Cortex of kidney (tissue), 1 donor: ENCODE measurements at places on chromosomes 3 and 15.

DNA sequence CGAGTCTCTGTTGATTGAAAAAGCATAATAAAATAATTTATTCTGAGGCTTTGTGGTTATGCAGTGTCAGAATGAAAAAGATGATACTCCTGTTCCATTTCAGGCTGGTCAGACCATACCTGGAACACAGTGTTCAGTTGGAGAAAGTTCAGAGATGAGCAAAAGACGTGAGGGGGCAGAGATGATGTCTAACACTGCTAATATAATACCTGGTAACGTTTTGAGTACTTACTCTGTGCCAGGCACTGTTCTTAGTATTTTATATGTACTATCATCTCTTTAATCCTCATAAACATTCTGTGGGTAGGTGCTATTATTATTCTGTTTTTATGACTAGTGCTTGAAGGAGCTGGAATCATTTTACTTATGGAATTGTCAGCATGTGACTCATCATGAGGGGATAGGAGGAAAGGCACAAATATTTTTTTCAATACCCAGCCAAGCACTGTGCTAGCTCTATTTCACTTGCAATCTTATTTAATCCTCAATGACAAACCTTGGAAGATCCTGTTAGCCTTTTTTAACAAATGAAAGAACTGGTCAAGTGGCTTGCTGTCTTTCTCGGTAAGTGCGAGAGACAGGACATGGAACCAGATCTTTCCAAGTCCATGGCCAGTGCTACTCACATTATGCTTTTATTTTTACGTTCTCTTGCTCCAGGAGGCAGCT is 31.8 kb downstream of the IQGAP1 start:
- DNase-seq, result no peak

DNA sequence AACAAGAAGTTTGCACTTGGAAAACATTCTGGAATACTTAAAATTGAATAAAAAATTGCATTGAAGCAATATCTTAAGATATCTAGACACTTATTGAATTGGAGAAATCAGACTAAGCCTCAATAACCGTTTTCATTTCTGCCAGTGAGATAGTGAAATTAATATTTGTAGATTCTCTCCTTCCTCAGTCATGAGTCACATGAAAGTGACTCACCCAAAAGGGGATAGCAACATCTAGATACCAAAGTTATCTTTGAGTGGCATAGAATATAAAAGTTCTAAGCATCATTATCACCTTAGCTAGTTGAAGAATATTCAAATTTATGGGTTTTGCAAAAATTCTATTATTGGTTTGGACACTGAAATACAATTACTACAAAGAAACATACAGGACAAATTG is 614.8 kb upstream of the ZNF717 start:
- no peak for DNase-seq

- DNase-seq, result no peak
These were observed 206.7 kb upstream of the TBC1D5 start for GRCh38 chr3:17949101-17949500.

DNA sequence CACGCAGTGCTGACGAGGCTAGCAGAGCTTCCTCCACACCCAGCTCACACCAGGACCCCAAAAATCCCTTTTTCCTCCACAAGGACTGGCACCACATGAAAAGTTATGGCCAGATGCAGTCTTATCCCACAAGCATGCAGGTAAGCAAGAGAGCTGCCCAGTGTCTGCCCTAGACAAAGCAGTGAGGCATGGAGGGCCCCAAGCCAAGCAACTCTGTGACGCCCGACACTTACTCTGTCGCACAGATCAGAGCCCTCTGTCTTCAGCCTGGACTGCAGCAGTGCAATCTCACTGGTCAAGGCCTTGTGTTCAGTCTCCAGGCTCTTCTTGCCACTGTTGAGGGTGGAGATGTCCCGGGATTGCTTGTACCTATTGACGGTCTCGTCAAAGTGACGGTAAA is 28.7 kb downstream of the RPN1 start:
- DNase-seq, result no peak

DNA sequence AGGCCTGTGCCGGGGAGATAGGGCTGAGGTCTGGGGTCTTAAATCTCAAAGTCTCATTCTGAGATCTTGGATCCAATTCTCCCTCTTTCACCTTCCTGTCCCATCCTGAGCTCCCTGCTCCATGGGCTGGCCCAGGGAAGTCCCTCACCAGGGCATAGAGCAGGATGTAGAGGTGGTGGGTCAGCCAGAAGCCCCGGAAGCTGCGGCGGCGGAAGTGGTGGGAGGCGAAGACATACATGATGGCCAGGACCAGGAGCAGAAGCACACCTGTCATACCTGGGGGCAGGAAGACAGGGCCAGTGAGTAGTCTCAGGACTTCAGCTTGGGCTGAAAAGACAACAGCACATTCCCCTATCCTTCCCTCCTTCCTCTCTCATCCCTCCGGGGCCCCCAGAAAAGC is 16.5 kb downstream of the DUOX2 start:
- DNase-seq, result no peak

- DNase-seq, result no peak
These were observed 74.2 kb upstream of the ABHD17C start for GRCh38 chr15:80620931-80621330.

GRCh38 chr15:72281713-72282112 is 9.4 kb upstream of the PARP6 start:
- no peak for DNase-seq

GRCh38 chr3:50464569-50464968 is 38.9 kb downstream of the CACNA2D2 start:
- DNase-seq, result no peak

GRCh38 chr3:177427540-177427939 is 230.3 kb upstream of the TBL1XR1 start:
- no peak for DNase-seq

- DNase-seq, result no peak
These were observed 28.3 kb upstream of the ALDH1L1 start for GRCh38 chr3:126208606-126209256.

- DNase-seq, result no peak
These were observed 357.5 kb upstream of the UMPS start for GRCh38 chr3:124372775-124373174.

GRCh38 chr15:73923488-73924164 is 2.6 kb upstream of the LOXL1 start:
- DNase-seq, result no peak

GRCh38 chr15:69128667-69129311 is 31.6 kb upstream of the GLCE start:
- no peak for DNase-seq

DNA sequence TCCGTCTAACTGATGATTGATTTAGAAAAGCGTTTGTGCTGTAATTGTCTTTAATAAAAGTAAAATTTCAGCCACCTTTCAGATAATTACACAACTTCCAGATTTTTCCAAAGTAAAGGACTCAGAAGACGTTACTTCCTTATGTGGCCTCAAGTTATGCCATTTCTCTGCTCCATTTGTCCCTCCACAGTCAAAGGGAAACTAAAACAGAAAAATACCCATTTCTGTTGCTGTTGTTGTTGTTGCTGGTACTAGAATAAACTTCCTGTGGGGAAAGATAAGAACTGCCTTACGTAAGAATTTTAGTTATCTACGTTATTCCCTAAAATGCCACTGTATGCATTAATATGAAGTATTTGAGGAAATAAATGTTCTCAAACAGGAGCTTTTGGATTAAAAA is 153.9 kb downstream of the P3H2 start:
- DNase-seq, result no peak

GRCh38 chr15:39936187-39936586 is 2.3 kb downstream of the EIF2AK4 start:
- DNase-seq, result no peak

DNA sequence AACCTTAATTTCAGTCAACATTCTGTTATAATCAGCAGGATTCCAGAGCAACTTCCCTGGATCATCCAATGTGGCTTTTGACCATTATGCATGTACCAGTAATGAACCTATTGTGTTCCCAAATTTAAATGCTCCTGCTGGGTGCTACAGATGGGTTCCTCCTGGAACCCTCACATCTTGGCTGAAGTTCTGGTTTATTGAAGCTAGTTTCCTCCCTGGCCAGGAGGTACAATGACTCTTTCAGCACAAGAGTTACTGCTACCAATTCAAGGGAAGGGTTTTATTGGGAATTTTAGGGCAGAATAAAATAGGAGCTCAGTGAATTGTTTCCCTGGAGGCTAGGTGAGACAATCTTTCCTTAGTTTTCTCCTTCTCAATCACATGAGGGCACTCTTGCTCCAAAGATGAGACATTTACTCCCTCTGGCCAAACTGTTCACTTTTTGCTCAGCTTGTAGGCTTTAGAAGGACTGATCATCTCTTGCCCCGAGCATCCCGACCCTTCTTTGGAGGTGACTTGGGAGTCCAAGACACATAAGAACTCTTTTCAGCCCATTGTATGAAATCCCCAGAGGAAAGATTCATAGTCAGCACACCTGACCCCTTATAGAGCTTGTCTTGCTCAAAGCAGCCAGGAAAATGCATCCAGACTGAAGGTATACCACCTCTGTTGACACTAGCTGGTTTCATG is 8.8 kb upstream of the NPHP3 start:
- DNase-seq, result no peak

- DNase-seq, result no peak
These were observed 44.1 kb downstream of the MASP1 start for GRCh38 chr3:187247398-187247797.

GRCh38 chr3:182626484-182627467 is 166.5 kb upstream of the ATP11B start:
- no peak for DNase-seq
